ENCODE measurements at places on chromosomes 12 and 14.
A peak's percentile ranks its signal among the peaks of the same experiment; 100 is the strongest.

DNA sequence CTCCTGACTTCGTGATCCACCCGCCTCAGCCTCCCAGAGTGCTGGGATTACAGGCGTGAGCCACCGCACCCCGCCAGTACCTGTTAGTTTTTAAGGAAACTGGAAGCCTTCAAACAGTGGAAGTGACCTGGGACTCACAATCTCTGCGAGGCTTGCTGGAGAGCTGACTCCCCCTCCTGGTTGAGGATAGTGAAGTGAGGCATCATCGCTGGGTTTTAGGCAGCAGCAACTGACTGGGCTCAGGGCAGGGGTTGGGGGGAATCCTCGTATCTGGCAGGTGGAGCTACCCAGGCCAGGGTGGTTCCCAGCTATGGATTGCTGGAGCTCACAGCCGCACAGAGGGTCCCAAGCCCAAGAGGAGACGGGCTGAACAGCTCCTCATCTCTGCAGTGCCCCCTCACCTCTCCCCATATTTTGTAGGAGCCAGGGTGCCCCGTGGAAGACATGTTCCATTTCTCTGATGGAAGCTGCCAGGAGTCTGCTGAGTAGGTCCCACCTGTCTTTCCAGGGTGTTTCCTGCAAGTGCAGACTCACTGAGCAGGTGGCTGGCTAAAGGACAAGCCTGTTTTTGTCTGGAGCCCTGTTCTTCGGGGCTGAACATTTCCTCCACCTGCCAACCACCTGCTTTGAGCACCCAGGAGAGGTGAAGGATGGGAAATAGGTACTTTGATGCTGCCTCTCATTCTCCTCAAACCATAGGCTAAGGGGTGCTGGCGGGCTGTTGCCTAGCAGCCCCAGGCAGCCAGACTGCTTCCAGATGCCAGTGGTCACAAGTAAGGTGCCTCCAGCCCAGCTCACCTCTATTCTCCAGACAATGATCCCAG is 3.1 kb downstream of the AVIL start:
- DNase-seq, result no peak

DNA sequence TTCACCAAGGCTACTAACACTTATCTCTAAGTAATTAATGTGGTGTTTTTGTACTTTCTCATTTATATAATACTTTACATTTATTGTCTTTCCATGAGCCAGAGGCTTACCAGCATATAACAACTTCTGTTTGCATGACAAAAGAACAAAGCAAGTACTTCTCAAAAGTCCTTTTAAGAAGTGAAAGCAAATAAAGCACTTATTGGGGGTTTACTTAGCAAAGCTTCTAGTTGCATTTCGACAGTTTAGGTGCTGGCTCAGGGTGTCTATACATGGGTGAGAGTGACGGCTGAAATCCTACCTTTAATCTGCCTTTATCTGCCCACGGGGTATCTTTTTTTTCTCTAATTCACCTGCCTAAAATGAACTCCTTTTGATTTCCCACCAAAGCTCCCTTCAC is 21.0 kb upstream of the DCN start:
- DNase-seq, result no peak

DNA sequence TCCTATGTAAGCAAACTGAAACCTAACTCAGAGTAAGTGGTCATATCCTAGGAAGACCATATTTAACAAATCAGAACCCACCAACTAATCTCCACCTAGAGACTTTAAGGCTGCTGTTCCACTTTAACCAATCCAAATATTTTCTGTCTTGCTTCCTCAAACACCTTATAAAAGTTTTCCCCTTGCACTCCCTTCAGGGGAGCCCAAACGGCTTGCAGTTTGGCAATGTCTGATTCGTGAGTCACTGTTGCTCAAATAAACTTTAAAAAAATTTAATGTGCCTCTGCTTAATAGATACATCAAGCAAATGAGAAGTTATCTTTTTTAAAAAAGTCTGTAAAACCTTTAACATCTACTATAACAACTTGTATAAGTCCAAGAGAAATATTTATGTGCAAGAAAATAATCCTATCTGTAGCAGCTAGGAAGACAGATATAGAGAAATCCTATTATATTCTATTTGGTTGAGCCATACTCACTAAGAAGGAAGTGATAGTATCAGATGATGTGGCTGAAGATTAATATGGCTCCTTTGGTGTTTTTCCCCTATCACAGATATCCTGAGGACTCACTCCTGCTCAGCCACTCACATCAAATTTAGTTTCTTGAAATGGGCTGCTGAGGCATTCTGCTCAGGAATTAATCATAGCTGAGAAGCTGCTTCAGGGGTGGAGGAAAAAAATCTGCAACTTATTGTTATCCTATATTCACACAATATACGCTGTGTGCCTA is 65.1 kb upstream of the DUSP6 start:
- DNase-seq, result no peak

GRCh38 chr12:70854881-70855568 is 65.5 kb downstream of the PTPRR start:
- DNase-seq, result no peak

GRCh38 chr14:100078997-100079725 is 13.9 kb downstream of the EVL start:
- DNase-seq, result peak; percentile 82

GRCh38 chr12:74119811-74120362 is 417.7 kb upstream of the ATXN7L3B start:
- no peak for DNase-seq

DNA sequence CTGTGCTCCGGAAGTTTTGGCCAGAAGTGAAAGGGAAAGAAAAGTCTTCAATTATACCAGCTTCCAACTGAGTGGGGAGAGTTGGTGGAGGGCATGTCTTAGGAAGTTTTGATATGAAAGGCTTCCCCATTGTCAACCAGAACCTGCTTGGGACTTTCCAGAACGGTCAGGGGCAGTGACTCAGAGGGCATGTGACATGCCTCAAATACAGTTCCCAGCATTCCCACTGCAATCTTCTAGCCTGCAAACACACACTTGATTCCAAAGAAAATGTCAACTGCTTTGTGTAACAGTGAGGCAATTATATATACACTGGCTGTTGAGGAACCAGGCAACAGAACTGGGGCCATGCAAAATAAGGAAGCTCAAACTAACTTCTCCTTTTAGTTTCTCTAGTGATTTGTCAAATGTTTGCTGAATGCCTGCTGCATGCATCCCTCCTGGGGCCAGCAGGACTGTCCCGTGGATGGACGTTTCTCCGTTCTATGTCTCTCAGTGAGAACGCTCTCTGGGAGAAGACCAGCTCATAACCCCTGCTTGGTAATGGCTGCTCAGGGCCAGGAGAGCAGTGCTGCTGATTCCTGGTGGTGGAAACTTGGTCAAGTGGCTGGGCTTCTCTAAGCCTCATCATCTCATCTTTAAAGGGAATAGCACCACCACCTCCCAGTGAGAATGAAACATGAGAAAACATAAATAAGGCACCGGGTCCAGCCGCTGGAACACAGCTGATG is 18.3 kb downstream of the SLC25A47 start:
- DNase-seq, result peak; percentile 12

DNA sequence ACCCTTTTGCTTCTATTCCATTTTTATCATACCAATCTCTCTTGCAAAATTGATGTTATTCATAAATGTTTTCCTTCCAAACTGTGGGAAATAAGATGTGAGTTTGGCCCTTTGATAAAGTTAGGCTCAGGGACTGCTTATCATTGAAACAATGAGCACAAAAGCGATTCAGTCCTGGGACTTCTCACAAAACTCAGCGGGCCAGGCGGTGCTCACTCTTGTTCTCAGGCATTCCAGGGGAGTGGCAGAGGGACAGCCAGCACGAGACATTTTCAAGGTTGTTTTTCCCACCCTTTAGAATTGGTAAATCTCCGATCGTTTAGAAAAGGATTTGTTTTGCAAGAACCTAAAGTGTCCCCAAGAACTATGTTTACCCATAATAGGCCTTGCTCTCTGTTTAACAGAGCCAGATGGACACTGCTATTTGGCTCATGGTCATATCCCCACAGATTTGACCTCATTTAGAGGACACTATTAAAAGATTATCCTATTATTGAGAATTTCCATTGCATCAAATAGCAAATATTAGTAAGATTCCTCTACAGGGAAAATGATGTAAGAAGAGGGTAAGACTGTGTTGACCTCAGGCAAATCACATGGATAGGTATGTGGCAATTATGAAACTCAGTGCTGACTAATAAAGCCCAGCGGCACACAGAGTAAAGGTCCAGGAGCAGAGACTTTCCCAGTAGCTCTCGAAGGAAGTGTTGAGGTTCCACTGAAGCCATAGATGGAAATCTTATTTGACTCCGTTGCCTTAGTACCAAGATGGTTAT is 102.7 kb upstream of the USP44 start:
- no peak for DNase-seq

- no peak for DNase-seq
Observed at GRCh38 chr12:116222358-116222757, 55.1 kb downstream of the MED13L start.

- no peak for DNase-seq
Observed at GRCh38 chr12:65055859-65056258, 65.2 kb downstream of the WIF1 start.

- DNase-seq, result no peak
Observed at GRCh38 chr14:50087341-50088116, 28.8 kb downstream of the VCPKMT start.

GRCh38 chr14:73665130-73665529 is 20.3 kb downstream of the DNAL1 start:
- DNase-seq, result no peak

DNA sequence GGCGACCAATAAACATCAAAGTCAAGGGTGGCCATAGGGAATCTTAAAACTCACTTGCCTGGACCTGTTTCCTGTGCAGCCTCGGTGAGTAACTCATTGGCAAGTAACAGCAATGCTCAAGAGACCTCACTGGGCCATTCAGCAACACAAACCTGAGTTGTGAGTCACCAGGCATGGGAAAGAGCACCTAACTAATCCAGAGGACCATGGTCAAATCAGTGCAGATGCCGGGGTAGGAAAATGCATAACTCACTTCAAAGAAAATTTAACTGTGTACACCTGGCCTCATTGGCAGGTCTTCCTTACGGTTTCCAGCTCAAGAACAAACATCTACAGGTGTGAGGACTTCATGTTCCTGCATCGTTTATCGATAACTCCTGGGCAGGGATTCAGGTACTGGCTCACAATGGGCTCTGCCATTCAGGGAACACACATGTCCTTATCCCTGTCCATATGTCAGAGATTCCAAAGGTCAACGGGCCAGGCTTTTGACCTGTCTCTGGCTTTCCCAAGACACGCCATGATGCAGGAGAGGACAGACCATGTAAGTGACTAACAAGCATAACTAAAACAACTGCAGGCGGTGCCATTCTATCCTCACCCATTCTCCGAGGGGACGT is 211.8 kb downstream of the ANO2 start:
- DNase-seq, result no peak

GRCh38 chr12:105998561-105998960 is 140.2 kb downstream of the NUAK1 start:
- DNase-seq, result no peak

DNA sequence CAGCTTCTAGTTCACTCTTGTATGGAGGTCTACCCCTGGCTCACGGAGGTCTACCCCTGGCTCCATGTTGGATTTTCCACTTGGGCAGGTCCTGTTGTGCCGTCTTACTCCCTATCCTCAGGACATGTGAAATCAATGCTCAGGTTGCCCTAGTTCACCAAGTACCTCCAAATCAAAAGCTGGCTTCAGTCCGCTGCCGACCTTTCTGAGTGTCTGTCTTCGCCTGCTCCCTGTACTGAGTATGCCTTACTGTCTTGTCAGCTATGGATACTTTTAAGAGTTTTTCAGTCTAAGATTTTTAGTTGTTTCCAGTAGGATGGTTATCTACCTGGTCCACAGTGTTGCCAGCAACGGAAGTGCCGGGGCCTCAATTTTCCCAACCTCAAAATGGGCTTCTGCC is 40.1 kb upstream of the BCL11B start:
- DNase-seq, result no peak

Data from activated T-helper 1 cell treated with anti-CD3 and anti-CD28 coated beads, Interleukin-12 subunit alpha, Interleukin-12 subunit beta, Interleukin-2, Interleukin-4 antibody, amounts not matched to agents 30 ng/mL and 10 ng/mL and 1 ng/mL, durations not matched to agents 14 hours and 24 hours and 36 hours (primary cell).